ENCODE measurements at places on chromosomes 11 and 22.
A peak's percentile ranks its signal among the peaks of the same experiment; 100 is the strongest.

DNA sequence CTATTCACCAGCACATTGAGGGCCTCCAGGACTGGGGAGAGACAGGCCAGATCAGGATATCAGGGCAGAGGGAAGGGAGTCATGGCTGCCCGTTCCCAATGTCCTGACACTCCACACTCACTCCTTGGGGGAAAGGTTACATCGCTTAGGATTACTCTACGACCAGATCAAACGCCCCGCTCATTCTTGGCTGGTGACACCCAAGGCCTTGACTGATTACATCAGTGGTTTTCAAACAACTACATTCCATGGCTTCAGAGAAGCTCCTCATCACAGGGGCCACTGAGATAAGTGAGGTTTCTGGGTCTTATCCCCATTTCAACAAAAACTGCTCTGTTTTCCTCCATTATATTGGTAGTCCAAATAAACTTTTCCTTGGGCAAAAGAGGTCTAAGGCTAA is 15.0 kb downstream of the UBE2L6 start:
- no peak for DNase-seq

DNA sequence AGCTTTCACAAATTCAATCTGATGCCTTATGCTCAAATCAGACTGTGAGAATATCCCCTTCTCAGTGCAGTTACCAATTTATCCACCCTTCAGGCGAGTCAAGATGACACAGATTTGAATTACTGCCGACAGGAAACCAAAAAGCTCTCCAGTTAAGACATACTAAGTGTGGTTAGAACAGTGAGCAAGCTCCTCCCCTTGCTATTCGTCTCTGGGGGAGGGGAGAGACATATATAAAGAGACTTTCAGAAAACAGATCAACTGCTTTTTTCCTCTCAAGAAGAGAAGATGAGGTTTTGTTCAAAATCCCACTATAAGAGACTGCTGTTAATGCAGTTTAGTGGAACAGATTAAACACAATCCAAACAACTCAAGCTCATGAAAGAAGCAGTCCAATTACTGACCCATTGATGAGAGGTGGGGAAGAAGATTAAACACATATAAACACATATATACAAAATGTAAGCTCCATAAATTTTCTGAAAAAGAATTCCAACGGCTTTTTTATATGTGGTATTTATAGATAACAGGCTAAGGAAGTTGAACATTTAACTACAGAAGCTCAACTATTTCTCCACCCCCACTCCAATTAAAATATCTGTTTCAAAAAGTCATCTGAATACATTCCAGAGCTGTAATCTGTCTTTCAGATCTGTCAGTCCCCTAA is 102.7 kb downstream of the MRTFA start:
- DNase-seq: peak; percentile 68

GRCh38 chr11:86091566-86091965 is 22.7 kb upstream of the PICALM start:
- DNase-seq: no peak

GRCh38 chr11:4903484-4903883 is at the start of gene OR51A7:
Gene OR51A7, plus strand, starts transcription at chr11:4903783. Its CDS starts 3,587 bp downstream, at chr11:4907370.
- no peak for DNase-seq

GRCh38 chr22:44522526-44523170 is 24.6 kb upstream of the RTL6 start:
- no peak for DNase-seq

- no peak for DNase-seq
Observed at GRCh38 chr11:2779981-2780849, 80.4 kb upstream of the KCNQ1OT1 start.
